ENCODE measurements at places on chromosomes 2 and 18.

DNA sequence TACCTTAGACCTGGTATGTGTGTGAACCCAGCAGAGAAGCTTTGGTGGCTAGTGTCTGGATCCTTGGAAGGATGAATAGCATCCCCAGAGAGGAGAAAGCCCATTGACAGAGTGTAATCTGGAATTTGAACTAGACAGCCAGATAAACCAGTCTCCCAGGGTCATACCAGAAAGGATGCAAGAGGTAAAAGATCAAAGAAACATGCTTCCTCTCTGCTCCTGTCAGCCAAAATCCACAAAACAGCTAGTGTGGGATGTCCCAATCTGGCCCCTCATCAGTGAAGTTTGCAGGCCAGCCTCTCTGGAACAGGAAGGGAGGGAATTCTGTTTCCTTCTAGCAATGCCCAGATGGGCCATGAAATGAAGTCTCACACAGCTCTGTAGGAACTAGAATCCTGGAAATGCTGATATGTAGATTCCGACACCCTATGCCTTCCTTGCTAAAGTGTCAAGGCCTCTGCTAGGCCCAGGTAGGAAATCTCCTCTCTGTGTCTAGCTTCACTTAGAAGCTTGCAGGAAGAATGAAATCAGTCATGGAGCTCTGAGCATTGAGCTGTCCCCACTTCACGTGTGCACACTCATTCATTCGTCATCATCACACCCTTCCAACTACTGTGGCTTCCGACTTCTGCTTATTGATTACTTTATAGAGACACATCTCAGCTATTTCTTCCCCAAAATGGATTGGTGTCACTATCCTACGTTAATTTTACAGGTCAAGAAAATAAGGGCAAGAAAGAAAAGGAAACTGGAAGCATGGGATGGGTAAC lies 38.0 kb downstream of the EVA1A start:
- no peak for DNase-seq

- DNase-seq = no peak
Observed at GRCh38 chr18:48627216-48627615, 88.4 kb downstream of the CTIF start.

GRCh38 chr2:162232671-162233070 lies 10.6 kb downstream of the FAP start:
- no peak for DNase-seq

- DNase-seq = no peak
Observed at GRCh38 chr2:12895017-12895416, 178.3 kb downstream of the TRIB2 start.

DNA sequence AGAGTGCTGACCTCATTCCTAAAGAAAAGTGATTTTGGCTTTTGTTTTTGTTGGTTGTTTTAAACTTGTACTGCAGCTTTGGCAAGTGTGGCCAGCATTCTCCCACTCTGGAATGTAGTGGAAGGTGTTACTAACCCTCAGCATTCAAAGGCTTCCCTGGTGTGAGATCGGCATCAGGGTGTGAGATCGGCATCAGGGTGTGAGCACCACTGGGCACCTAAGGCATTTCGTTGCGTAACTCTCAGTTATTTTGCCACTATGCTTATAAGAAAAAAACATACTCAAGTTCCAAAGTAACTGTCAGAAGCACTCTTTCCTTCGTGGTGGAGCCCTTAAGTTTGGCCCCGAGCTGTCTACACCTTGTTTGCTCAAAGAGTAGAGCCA lies 1.7 kb downstream of the CYBRD1 start:
- DNase-seq = no peak

DNA sequence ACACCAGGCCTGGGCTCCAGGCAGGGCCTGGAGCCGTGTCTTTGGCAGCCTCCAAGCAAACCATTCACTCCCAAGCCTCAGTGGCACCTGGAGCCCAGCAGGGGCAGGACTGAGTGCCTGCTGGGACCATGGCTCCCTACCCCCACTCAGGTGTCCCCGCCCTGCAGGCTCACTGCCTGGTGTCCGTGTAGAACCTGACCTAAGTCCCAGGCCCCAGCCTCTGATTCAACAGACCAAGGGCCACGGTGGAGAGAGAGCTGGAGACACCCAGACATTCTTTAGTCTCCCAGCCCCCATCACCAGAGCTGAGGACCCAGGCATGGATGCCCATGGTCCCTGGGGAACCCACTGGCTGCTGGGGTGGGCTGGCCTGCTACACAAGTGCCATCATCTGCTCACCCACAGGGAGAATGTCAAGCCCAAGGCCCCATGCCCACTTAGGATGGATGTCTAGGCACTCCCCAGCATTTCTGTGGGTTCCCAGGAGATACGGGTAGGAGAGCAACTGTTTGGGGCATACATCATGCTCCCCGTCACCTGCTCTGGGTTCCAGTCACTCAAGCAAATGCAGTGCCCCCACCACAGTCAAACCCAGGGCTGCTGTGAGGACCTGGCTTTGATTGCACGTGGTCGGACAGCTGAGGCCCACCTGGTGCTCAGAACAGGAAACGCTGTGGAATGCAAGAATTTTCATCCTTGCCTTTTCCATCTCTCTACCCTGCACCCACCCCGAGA lies 42.9 kb upstream of the ATG16L1 start:
- DNase-seq = no peak

DNA sequence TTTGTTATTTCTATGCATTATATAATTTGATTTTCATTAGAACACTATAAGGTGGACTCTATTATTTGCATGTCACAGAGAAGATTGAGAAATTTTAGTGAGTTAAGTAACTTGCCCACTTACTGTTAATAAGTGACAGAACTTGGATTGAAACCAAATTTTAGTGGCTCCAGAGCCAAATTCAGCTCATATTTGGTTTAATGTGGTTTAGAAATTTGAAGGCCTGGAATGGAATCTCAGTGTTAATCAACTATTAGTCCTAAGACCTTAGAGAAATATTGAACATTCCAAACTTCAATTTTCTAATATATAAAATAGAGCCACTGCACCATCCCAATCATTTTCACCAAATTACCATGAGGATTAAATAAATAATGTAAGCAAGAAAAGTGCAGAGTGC lies 281.6 kb downstream of the ZNF385B start:
- DNase-seq = no peak

DNA sequence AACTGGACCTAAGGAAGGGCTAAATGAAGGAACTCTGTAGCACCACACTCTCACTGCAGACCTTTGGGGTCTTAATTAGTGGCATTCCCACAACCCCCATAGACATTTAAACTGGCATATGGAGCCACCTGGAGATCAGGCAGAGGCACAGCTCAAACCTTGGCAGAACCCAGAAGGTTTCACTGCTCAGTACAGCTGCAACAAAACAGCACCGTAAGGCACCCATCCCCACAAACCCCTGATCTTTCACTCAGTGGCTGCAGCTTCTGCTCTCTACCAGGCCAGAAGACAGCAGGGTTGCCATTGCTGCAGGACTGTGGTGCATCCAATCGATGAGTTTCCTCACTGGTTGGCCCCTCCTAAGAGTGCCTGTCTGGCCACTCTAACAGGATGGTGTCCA lies 361.6 kb upstream of the VRK2 start:
- no peak for DNase-seq

DNA sequence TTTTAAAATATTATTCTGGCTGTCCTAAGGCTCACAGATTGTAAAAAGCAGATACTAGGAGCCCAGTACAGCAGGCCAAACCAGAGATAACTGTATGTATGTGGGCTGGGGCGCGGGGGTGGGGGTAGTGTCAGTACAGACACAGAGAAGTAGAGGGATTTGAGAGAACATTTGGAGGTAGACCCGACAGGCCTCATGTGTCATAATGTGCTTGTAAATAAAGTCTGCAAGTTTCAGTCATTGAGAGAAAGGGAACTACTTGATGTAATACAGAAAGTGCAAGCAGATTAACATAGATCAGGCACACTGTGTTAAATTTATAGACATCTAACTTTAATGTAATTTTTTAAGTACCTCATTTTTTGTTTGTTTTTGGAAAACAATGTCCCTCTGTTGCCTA lies 7.4 kb upstream of the POLI start:
- no peak for DNase-seq

Data from NCI-H345 (cell line).